ENCODE measurements at places on chromosomes 7 and 10. TPM values are rescaled to one million over a fixed set of nuclear protein-coding genes. Genes with fewer than 3 reads are reported as not detected.

Gene PON3
- total RNA-seq: 0.13 TPM

Gene SMKR1
- total RNA-seq: 0.20 TPM

Gene WDR86
- total RNA-seq: 0.26 TPM

Gene TUBB8
- not detected for total RNA-seq

Gene SLC39A12
- total RNA-seq: not detected

Gene NUTM2B
- total RNA-seq: 0.39 TPM

Gene COA1
- total RNA-seq: 29.5 TPM

Gene CH25H
- 0.20 TPM for total RNA-seq

Gene BET1
- total RNA-seq: 23.6 TPM

Gene FAM204A
- total RNA-seq: 35.1 TPM

Gene DUSP5
- 15.8 TPM for total RNA-seq

Gene LIPJ
- total RNA-seq: not detected

Gene OR2A12
- not detected for total RNA-seq

Gene ARHGAP22
- 85.4 TPM for total RNA-seq

Gene DNAH11
- 0.92 TPM for total RNA-seq

Gene FANK1
- total RNA-seq: 12.4 TPM

Gene C10orf105
- total RNA-seq: under 0.01 TPM

Gene DLX6
- total RNA-seq: 0.23 TPM

Gene ADRB1
- total RNA-seq: not detected

Gene RSU1
- 81.0 TPM for total RNA-seq

Gene TMEM26
- 0.40 TPM for total RNA-seq

Gene LRRC18
- not detected for total RNA-seq

Gene MYH16
- total RNA-seq: not detected

Gene AKR1B15
- 0.07 TPM for total RNA-seq

Gene SMO
- 17.6 TPM for total RNA-seq

Gene PTPN20
- 4.5 TPM for total RNA-seq

Gene KEL
- total RNA-seq: not detected

Gene HGF
- total RNA-seq: 51.1 TPM

Gene CNPY1
- not detected for total RNA-seq

Gene CCT6A
- total RNA-seq: 159 TPM

Gene TACR2
- 0.20 TPM for total RNA-seq

Gene ERV3-1
- 9.5 TPM for total RNA-seq

Gene IDI2
- total RNA-seq: not detected

Gene LRRD1
- total RNA-seq: 0.07 TPM

Gene ENTPD1
- 2.7 TPM for total RNA-seq

Gene FAM24B
- 2.2 TPM for total RNA-seq

Gene CSGALNACT2
- 34.5 TPM for total RNA-seq

Gene TFR2
- total RNA-seq: 1.9 TPM

Gene CNNM1
- total RNA-seq: 0.17 TPM

Gene TUBAL3
- total RNA-seq: not detected

Gene PLPP4
- total RNA-seq: 4.3 TPM

Gene GLCCI1
- 7.8 TPM for total RNA-seq

Gene PIP
- total RNA-seq: not detected

Gene TET1
- total RNA-seq: 5.2 TPM

Gene C10orf90
- 0.26 TPM for total RNA-seq

Gene METTL27
- 1.9 TPM for total RNA-seq

Gene CDHR3
- 3.1 TPM for total RNA-seq

Gene ST8SIA6
- not detected for total RNA-seq

Gene HOXA5
- total RNA-seq: 1.2 TPM

Gene SLC26A5
- not detected for total RNA-seq

Gene TMEM196
- total RNA-seq: not detected

Gene CRHR2
- total RNA-seq: not detected

Gene NXPH1
- not detected for total RNA-seq

Gene SRRM3
- total RNA-seq: 0.26 TPM

Data from smooth muscle cell of the pulmonary artery (primary cell).